Mucosa of gallbladder (tissue), 1 donor: ENCODE measurements at places on chromosomes 6 and 20. TPM values are rescaled to one million over a fixed set of nuclear protein-coding genes. Genes with fewer than 3 reads are reported as not detected.

MLIP gene
- total RNA-seq: 0.20 TPM

EPB41L2 gene
- total RNA-seq: 110 TPM

FERMT1 gene
- total RNA-seq: 9.2 TPM

SLC16A10 gene
- total RNA-seq: 2.2 TPM

IMPG1 gene
- not detected for total RNA-seq

OXT gene
- total RNA-seq: 0.46 TPM

COL12A1 gene
- total RNA-seq: 46.8 TPM

ZBTB22 gene
- 26.5 TPM for total RNA-seq

TENT5A gene
- total RNA-seq: 26.6 TPM

SLC26A8 gene
- not detected for total RNA-seq

CRISP1 gene
- total RNA-seq: not detected

DZANK1 gene
- total RNA-seq: 3.3 TPM

NOX3 gene
- not detected for total RNA-seq

SEMG2 gene
- not detected for total RNA-seq

PTCRA gene
- total RNA-seq: 0.37 TPM

VWA7 gene
- 18.5 TPM for total RNA-seq

GSTA2 gene
- total RNA-seq: 113 TPM

VGLL2 gene
- total RNA-seq: not detected

ALDH5A1 gene
- total RNA-seq: 20.7 TPM

CLVS2 gene
- total RNA-seq: 0.06 TPM

PROKR2 gene
- not detected for total RNA-seq

RBBP8NL gene
- total RNA-seq: 6.2 TPM

ESR1 gene
- total RNA-seq: 1.9 TPM

FABP7 gene
- total RNA-seq: not detected

RSPH9 gene
- 0.58 TPM for total RNA-seq
